ENCODE measurements at places on chromosomes 7 and 10. TPM values are rescaled to one million over a fixed set of nuclear protein-coding genes. Genes with fewer than 3 reads are reported as not detected.

DNA sequence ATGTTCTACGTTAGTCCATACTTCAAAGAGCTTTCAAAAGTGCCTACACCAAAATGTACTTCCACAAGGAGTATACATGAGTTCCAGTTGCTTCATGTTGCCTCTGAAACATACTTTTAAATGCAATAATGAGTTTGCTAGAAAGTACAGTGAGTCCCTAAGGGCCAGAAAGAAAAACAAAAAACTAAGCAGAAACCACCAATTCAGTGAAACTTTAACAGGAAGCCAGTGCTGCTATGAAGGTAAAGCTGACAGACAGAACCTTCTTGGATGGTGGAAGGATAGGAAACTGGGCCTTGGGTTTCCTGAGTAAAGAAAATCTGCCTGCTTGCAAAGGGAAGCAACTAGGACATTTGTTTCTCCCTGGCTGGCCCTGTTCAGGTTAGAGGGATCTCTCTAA is 104.2 kb downstream of the CTTNBP2 start:
- no peak for DNase-seq

- peak; percentile 72 for DNase-seq
Measured at GRCh38 chr7:587767-588166, 68.1 kb upstream of the PDGFA start.

GRCh38 chr7:28983396-28984190 is 25.5 kb upstream of the TRIL start:
- no peak for DNase-seq

DNA sequence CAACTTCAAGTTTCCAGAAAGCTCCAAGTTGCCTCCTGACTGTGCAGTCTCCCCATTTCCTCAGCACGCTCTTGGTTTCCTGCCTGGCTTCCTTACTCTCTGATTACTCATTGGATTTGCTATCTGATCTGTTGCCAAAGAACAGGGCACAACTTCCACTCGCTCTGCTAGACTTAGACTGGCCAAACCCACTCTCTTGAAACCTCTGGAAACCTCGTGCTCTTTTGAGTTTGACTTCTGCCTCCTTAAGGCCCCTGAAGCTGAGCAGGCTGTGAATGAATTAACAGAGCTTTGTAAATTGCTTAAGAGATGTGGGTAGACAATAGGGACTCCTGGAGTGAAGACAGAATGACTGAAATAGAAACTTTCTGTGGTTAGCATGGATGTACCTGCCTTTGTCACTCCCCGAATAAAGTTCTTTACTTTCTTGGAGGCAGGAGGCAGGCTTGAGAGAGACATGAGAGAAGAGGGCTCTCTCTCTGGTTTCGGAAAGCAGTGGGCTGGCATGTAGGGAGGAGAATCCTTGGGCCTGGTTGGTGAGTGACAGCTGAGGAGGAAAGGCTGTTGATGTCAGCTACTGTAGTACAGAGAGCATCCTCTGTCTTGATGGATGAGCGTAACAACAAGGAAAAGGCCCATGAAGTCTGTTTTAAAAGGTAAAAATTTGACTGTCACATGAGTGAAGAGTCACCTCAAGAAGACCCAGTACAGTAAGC is 70.8 kb downstream of the CHN2 start:
- DNase-seq, result no peak

GRCh38 chr10:121796342-121796741 is 131.5 kb downstream of the ATE1 start:
- DNase-seq, result no peak

Gene FBXL15
- polyA plus RNA-seq, result 30.5 TPM

Gene SUFU
- 4.5 TPM for polyA plus RNA-seq
